ENCODE measurements at places on chromosomes 2 and 18. TPM values are rescaled to one million over a fixed set of nuclear protein-coding genes. Genes with fewer than 3 reads are reported as not detected.

Gene SMYD5
- 46.7 TPM for total RNA-seq

Gene RAB17
- not detected for total RNA-seq

Gene DYSF
- total RNA-seq, result 0.31 TPM

Gene UGT1A8
- not detected for total RNA-seq

Gene SETBP1
- 0.25 TPM for total RNA-seq

Gene C2orf42
- 16.9 TPM for total RNA-seq

Gene PLCD4
- 0.25 TPM for total RNA-seq

Gene SOX11
- not detected for total RNA-seq

Gene CNTNAP5
- total RNA-seq, result not detected

Gene GCKR
- not detected for total RNA-seq

Gene NDC80
- total RNA-seq, result 7.5 TPM

Gene MOGAT1
- not detected for total RNA-seq

Gene TMEM247
- not detected for total RNA-seq

Gene APOB
- not detected for total RNA-seq

Gene SLC4A5
- total RNA-seq, result 10.4 TPM

Gene KIF1A
- not detected for total RNA-seq

Gene ALPG
- not detected for total RNA-seq

Gene CDCA7
- total RNA-seq, result 1.8 TPM

Gene C18orf32
- total RNA-seq, result 38.2 TPM

Gene LINC00305
- total RNA-seq, result not detected

Gene RDH14
- 12.7 TPM for total RNA-seq

Gene KIF3C
- 1.8 TPM for total RNA-seq

Gene TGOLN2
- 172 TPM for total RNA-seq

Gene SERPINB3
- total RNA-seq, result not detected

Gene MEP1B
- total RNA-seq, result not detected

Gene PARD3B
- total RNA-seq, result 0.87 TPM

Gene C2orf81
- 2.9 TPM for total RNA-seq

Gene PLEKHA3
- 20.3 TPM for total RNA-seq

Gene ANTXR1
- total RNA-seq, result not detected

Gene ELOA2
- not detected for total RNA-seq

Gene IWS1
- 26.0 TPM for total RNA-seq

Gene FSHR
- total RNA-seq, result not detected

Gene ASXL3
- total RNA-seq, result not detected

Gene ALPP
- not detected for total RNA-seq

Gene IL36B
- total RNA-seq, result not detected

Gene HOXD4
- total RNA-seq, result not detected

Gene ITGB6
- total RNA-seq, result not detected

Gene MFSD2B
- total RNA-seq, result 0.30 TPM

Gene EGR4
- 0.17 TPM for total RNA-seq

Gene ERCC3
- total RNA-seq, result 44.0 TPM

Measured in CD4-positive, alpha-beta T cell (primary cell).